ENCODE measurements at places on chromosomes 12 and 14.

- peak; percentile 26 for DNase-seq
These were observed 48.4 kb downstream of the FNTB start for GRCh38 chr14:65035049-65035448.

DNA sequence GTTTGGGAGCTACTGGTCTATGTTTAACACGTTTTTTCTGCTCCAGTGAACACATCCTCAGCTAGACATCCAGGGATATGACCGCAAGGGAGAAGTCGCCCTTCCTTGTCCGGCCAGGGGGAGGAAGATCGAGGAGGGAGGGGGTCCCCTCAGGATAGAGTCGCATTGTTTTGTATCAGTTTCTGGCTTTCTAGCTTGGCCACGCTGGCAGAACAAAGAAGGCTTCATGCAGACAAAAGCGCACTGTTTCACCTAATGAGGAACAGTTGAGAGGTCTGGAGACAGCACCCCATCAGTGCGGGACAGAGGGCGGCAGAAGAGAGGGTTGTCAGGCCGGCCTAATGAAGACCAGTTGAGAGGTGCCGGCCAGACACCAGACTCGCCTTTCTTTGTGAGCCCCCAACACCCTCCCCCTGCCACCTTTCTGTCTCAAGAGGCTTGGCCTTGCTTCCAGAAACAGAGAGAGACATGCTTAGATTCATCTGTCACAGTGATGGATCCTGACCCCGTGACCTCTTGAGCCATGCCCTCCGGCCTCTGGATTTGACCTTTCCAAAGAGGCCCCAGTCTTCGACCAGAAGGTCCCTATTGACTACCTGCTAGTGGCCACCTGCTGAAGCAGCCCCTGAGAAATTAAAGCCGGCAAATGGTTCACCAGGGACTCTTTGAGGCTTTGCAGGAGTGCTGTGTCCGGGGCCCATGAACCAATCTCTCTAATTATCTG, 254.7 kb upstream of the TBX3 start:
- DNase-seq: no peak

GRCh38 chr14:65962952-65963351, 523.2 kb upstream of the CCDC196 start:
- no peak for DNase-seq

- DNase-seq: no peak
These were observed 87.5 kb downstream of the NCOR2 start for GRCh38 chr12:124479680-124480468.

DNA sequence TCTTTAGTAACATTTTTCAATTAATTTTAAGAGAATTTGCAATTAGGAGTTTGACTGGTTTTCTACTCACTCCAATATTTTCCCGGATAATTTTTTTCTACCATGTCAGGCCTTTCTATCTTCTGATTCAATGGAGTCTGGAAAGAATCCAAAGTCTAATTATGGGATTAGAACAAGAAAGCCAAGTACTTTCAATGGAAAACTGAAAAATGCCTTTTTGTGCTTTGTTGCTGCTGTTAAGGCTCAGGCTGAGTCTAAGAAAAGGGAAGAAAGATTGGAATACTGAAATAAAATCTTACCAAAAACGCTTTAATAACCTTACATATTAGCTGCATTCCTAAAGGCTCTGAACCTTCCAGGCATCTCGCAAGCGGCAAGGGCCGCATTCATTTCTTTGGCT, 24.4 kb upstream of the DHRS4 start:
- no peak for DNase-seq

DNA sequence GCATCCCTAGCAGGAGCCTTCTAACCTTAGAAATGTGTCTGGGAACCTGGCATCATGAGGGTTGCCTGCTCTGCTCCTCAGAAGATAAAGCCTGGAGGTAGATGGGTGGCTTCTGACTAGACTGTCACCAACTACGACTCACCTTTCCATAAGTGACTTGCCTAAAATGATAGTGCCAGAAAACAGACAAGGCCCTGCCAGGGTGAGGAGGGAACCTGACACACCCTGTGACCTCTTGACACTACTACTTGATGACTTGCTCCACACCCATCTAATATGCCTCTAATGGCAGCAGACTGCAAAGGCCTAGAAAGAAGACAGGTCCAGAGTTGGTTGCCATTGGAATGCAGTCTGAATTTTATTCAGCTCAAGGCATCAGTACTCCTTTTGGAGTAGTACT, 9.4 kb downstream of the RNF41 start:
- no peak for DNase-seq

DNA sequence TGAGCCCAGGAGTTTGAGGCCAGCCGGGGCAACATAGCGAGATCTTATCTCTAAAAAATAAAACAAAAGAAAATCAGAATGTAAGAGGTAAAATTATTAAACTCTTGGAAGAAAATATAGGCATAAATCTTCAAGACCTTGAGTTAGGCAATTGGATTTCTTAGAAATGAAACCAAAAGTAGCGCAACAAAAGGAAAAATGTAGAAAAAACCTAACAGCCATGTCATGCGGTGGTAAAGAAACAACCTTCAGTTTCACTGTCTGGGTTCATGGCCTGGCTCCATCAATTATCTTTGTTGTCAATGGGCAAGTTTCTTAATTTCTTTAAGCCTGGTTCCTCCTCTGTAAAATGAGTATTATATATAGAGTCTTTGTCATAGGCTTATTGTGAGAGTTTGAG, 5.6 kb upstream of the GCH1 start:
- no peak for DNase-seq

DNA sequence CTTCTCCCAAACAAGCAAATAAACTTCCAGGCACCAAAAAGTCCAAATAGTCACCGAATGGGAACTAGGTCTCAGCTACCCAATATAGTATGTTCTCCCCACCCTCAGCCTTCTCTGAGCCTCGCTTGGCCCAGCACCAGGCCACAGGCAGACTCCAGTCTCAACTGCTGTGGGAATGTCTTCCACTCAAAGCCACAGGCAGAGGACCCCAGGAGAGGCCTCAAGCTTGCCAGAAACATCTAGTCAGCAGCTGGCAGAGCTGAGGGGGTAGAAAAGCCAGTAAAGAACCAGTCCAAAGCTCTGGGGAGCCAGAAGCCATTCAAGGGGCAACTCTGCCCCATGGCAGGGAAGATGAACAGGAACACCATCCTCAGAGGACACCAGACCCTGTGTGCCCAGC, 41.8 kb downstream of the FMNL3 start:
- DNase-seq: no peak

- no peak for DNase-seq
These were observed 283.9 kb upstream of the PRICKLE1 start for GRCh38 chr12:42873401-42873800.

DNA sequence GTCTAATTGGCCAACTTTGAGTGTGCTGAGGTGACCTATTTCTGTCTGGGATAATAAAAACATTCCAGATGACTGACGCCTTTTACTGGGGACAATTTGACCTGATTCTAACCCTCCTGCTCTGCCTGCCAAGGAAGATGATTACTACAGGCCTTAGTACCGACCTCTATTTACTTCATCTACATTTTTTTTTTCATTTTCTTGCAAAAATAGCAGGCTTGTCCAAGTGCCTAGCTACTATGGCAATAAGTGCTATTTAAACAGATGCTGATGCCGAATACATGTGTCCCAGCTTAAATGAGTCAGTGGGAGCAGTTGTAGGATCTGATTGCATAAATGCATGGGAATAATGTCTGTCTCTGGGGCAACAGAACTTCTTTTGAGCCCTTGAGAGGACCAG, 254.3 kb downstream of the RGS6 start:
- no peak for DNase-seq

DNA sequence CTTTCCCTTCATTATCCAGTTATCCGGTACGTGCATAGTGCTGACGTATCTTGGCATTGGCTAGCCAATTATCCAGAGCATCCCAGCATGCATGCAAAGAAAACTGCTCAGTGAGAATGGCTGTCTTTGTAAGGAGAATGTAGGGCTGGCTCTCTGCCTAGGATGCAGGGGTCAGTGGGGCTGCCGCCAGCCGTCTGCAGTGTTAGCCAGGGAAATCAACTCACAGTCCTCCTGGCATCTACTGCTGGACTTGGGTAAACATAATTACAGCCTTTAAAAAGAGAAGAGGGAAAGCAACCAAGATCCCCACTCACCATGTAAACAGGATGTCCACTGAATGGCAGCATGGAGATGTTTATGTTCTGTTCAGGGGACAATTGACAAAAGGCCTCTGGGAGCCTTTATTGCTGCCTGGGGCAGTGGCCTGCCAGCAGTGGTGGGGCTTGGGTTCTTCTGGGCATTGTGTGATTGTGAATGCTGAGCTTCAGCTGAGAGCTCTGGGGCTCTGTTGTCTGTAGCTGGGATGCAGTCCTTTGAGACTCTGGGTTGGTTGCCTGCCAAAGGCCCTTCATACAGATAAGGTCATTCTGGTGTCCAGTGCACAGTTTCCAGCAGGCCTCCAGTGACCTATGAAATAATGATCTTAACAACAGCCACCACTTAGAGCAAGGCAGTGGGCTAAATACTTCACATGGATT, 121.8 kb downstream of the TBC1D30 start:
- DNase-seq: no peak

DNA sequence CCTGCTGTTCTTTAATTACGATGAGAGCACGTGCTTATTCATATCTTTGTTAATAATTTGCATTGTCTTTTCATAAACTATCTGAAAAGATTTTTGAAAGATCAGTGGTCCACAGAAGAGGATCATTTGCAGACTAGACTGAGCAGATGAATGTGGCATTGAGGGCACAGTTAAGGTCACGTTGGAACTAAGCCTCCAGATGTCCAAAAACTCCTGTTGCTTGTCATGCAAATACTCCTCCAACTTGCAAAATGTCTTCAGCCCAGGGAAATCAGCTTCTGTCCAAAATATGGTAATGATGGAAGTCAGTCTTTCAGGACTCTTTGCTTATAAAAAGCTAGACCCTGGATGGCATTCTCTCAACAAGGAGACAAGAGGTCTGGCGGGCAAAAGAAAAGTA, 201.6 kb upstream of the TMEM260 start:
- no peak for DNase-seq

DNA sequence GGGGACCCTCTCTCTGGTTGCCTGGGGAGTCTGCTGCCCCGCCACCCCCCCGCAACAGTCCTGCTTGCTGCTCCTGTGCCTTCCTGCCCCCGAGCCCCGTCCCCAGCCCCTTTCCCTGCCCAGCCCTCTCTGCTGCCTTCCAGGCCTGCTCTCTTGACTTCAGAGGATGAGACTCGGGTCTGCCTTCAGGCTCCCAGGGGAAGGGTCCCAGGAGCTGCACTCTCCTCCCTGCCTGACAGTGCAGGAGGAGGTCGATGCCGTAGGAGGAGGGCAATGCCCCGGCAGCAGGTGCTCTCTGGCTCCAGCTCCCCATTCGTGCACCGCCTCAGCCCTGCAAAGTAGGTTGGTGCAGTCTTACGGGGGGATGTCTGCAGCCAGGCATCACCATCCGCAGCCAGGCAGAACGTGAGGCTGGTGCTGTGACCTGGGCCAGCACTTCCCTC, 185.1 kb upstream of the C14orf180 start:
- DNase-seq: no peak

GRCh38 chr14:87030197-87030596, 962.8 kb downstream of the GALC start:
- DNase-seq: no peak

- DNase-seq: no peak
These were observed 98.2 kb downstream of the ZFP36L1 start for GRCh38 chr14:68694516-68695235.

DNA sequence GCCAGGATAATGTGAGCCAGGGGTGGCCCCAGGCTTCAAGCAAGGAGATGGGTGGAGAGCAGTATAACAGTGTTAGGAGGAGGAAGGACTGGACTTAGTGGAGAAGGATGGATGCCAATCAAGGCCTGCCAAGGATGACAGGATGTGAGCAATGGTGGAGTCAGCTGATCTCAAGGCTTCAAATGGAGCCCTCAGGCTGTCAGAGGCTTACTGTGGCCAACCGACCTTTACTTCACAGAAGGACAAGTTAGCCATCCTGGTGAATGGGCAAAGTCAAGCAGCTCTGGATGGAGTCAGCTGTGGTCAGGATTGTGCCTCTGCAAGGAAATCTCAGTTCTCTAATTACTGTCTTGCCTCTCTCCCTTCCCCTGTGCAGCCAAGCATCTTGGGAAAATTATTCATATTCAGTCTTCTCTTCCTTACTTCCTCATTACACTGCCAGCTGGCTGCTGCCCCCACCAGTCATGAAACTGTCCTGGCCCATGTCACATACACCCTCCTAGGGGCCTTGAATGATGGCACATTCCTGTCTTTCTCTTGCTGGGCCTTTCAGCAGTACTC, 7.6 kb upstream of the STAT6 start:
- no peak for DNase-seq

- DNase-seq: no peak
These were observed 3.3 kb downstream of the NCKAP5L start for GRCh38 chr12:49824895-49825294.

DNA sequence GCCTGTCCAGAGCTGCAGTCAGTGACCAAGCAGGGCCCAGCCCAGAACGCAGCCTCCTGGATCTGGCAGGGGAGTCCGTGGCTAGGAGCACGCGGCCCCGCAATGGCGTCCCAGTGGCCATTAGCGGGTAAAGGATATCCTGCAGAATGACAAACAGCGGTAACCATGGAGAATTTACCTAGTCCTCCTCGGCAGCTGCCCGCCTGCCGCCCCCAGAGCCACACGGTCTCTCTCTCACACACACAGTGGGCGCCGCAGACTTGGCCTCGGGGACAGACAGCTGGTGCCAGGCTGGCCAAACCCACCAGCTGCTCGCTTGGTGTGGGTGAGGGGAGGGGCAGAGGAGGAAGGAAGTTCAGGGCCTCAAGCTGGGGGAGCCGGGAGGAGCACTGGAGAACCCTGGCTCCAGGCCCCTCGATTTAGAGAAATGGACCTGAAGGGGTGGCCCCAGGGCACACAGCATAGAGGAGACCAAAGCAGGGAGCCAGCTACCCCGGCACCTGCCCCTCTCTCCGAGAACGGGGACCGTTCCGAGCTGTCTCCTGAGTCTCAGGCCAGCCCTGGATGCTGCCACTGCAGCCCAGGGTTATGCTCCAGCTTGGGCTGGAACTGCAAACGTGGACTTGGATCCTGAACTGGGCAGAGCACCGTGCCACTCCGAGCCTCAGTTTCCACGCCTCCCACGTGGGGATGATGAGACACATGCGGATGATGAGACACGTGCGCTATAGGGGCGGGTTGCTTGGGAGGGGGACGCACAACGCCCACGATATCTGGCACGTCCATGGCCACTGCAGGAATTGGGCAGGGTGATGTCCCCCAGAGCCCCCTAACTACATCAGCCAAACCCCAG, 3.4 kb downstream of the CDK2AP1 start:
- no peak for DNase-seq

- no peak for DNase-seq
These were observed 134.6 kb downstream of the CACNA1C start for GRCh38 chr12:2187195-2187945.

DNA sequence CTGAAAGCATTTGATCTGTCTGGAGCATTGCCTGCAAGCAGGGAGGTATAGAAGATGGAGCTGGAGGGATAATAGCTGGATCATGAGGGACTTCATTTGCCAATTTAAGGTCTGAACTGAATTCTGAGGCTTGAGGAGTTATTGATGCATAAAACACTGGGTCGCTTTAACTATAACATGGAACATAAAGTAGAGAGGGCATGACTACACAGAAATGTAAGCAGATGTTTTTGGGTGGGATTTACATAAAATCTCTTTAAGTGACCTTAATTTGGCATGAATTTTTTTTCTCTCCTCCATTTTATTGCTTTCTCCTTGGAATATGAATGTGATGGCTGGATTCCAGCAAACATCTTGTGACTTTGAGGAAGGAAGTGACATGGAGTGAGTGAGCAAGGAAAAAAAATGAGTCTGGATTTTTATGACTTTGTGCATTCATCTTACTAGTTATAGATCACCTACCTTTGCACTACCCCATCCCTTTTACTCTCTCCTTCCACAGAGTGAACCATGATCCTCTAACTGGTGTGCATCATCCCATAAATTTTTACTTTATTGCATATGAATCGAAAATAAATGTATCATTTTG, 356.0 kb downstream of the DUSP6 start:
- DNase-seq: no peak

Measured in fibroblast of the conjunctiva (primary cell).